ENCODE measurements at places on chromosomes 6 and 20. TPM values are rescaled to one million over a fixed set of nuclear protein-coding genes. Genes with fewer than 3 reads are reported as not detected.
A peak's percentile ranks its signal among the peaks of the same experiment; 100 is the strongest.

- DNase-seq = peak; percentile 25
Measured at GRCh38 chr6:43278524-43279078, 19.5 kb upstream of the SLC22A7 start.

DNA sequence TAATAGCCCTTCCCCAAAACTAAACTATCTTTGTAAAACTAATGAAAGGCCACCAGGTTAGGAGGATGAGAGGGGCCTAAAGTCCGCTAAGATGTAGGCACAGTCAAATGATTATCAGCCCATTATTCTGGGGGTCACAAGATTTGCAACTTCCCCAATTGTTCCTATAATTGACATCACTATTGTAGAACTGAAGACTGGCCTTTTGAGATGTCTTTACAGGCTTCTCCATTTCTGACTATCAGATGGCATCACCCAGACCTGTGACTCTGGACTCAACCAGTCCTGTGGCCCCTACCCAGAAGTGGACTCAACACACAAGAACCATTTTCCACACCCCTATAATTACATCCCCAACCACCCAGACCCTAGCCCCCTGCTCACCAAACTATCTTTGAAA lies 61.5 kb upstream of the MAP7 start:
- no peak for DNase-seq

ZC2HC1B gene
- total RNA-seq = not detected

YTHDF1 gene
- 35.1 TPM for total RNA-seq

RFX6 gene
- not detected for total RNA-seq

MUCL3 gene
- total RNA-seq = not detected

GRCh38 chr6:107843400-107843799 lies 19.3 kb upstream of the SCML4 start:
- no peak for DNase-seq

DNA sequence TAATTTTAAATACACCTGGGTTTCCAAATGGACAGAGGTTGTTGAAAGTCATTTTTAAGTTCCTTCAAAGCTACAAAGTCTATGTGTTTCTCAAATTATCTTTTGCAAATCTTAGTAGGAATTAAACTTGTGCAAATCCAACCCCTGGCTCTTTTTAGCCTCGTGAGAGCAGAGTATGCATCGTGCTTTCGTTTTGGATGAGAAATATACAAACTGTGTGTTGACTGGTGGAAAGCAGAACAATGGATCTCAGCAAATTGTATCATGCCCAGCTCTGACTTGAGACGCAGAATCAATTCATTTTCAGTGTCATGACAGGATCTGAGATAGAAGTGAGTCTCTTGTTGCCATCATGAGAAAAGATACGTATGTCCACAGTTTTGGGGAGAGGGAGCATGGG lies 542.4 kb upstream of the FLRT3 start:
- no peak for DNase-seq

TFAP2D gene
- not detected for total RNA-seq

- DNase-seq = no peak
Measured at GRCh38 chr20:38931984-38932383, 5.8 kb downstream of the FAM83D start.

DNA sequence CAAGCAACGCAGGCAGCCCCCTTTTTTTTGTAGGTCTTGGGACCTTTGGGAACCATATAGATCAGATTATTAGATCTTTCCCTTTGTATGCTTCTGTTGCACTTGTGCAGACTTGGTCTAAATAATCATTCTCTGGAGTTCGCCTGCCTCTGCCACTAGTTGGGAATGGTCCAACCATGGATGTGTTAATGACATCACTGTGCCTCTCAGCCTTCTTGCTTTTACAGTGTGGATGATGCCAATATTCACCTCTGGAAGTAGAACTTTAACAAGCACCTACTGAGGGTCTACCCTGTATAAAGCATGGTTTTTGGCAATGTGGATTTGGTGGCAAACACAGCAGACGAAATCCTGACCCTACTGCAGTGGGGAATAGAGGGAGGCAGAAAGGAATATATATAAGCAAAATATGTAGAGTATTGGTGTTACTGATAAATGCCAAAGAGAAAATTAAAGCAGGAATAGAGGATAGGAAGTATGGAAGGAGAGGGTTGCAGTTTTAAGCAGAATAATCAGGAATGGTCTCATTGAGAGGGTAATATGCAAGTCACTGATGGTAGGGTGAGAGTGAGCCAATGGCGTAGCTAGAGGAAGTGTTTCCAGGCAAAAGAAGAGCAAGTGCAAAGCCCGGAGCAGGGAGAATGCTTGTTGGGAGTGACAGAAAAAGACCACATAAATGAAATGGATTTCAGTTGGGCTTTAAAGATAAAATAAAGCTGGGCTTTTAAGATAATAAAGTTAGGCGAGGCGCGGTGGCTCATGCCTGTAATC lies 97.5 kb downstream of the DOK5 start:
- no peak for DNase-seq

GRCh38 chr6:53523511-53524454 lies 21.1 kb downstream of the GCLC start:
- DNase-seq = no peak

DNA sequence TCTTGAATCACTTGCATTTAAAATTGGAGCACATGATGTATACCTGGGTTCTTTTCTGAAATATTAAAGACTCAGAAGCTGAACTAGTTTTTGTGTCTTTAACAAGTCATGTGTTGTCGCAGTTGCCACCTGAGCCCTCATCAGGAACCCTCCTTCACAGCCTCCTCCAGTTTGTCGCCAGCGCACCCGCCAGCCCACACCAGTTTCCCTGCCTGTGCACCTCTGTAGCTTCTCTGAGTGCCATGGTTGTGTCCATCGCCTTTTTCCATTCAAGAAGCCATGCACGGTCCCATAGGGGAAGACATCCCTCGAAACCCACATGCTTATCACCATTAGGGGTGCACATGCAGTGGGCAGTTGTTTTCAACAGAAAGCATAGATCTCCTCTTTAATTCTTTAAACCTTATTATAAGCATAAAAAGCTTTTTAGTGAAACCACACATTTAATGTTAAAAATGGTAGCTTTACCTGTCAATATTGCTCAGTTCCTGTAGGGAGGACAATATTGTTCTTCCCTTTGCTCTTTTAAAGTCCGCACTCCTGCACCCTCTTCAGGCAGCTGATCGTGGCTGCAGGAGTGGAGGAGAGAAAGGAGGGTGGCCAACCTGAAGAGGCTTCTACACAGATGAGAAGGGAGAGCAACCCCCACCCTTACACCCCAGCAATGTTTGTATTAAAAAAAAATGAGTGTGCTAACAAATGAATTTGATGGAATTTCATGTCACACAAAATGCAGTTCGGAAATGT lies 121.9 kb downstream of the CFAP61 start:
- DNase-seq = no peak

ADGRF5 gene
- total RNA-seq = 2.9 TPM

DNA sequence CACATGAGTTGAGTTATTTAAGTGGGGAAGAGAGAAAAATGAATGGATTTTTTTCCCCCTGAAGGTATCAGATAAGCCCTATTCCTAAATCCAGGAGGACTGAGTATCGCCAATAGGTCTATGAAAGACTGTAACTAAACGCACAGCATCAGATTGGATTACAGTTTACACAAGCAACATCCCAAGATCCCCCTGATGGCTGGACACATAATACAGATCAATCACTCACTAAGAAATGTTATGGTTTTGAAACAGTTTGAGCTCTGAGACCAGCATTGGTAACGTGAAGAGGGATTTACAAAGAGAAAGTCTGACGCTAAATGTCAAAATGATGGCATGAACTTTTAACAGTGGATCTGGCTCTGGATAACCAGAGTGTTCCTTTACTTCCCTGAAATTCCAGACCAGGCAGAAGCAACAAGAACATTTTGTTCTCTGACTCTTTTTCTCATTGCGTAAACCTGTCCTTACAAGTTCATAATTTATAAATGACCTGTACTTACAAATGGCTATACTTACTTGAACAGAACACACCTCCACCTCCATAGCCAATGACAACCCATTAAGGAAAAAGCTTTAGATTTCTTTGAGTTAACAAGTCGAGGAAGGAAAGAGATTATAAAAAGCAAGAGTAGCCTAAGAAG lies 131.8 kb upstream of the BEND3 start:
- no peak for DNase-seq

GRCh38 chr20:440636-441035 lies 21.7 kb downstream of the TBC1D20 start:
- DNase-seq = no peak

ATAT1 gene
- total RNA-seq = 6.6 TPM

MCCD1 gene
- not detected for total RNA-seq

GRCh38 chr6:113662093-113662665 lies 195.0 kb upstream of the MARCKS start:
- DNase-seq = no peak

- DNase-seq = no peak
Measured at GRCh38 chr6:20207088-20207418, 5.2 kb downstream of the MBOAT1 start.
